ENCODE measurements at places on chromosomes 7 and 10.

DNA sequence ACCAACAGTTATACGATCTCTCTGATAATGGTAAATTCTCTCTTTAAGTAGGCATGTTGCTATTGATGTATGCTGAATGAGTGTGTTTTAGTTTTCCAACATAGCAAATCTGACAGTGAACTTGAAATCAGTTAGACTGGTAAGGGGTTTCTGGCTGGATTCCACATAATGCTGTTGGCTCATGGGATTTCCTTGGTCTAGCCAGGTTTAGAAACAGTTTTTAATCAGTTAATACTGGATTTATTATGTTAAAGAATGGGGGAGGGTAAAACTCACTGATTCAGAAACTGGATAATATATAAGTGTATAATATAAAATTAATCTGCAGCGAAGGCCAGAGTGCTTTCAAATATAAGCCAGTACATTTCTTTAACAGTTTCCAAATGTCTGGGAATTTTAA is 55.6 kb downstream of the PCDH15 start:
- DNase-seq, result no peak

GRCh38 chr7:7718492-7718891 is at the start of gene RPA3:
TSS of gene RPA3 (minus strand) at chr7:7718607. CDS start at chr7:7640418, 78,189 bp downstream.
- no peak for DNase-seq

DNA sequence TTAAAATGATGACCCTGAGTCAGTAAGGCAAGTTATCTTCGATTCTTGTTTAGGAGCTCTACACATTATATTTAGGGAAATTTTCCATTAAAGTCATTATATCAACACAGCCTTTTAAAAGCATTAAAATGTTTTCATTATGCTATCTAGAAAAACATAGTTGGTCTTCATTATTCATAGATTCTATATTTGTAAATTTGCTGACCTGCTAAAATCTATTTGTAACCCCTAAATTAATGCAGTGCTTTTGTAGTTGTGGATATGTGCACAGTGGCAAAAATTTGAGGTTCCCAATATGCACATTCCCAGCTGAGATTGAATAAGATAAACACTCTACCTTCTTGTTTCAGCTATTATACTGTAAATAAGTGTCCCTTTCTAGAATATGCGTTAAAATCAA is 81.1 kb downstream of the KIF20B start:
- no peak for DNase-seq

- no peak for DNase-seq
These were observed 53.5 kb downstream of the GLI3 start for GRCh38 chr7:42183547-42183946.

DNA sequence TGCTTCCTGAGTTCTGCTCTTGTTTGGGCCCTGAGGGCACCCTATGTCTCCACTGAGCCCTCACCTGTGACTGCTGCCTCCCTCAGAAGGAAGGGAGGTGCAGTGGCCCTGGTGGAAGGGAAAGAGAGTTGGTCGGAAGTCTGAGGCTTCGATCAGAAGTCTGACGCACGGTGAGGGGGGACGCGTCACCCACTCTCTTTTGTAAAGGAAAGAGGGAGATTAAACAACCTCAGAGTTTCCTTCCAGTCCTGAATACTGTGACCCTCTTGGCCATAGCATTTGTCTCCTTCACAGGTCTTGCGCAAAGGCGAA is 31.4 kb upstream of the TRIM8 start:
- DNase-seq, result no peak

GRCh38 chr10:66784770-66785169 is 141.1 kb upstream of the LRRTM3 start:
- no peak for DNase-seq

- no peak for DNase-seq
These were observed 39.3 kb downstream of the CAMK1D start for GRCh38 chr10:12388671-12389070.

GRCh38 chr7:113394856-113395255 is 276.5 kb upstream of the SMIM30 start:
- peak; percentile 58 for DNase-seq
